ENCODE measurements at places on chromosomes 12 and 14.

- no peak for DNase-seq
These were observed 67.6 kb downstream of the KIF21A start for GRCh38 chr12:39375206-39375808.

DNA sequence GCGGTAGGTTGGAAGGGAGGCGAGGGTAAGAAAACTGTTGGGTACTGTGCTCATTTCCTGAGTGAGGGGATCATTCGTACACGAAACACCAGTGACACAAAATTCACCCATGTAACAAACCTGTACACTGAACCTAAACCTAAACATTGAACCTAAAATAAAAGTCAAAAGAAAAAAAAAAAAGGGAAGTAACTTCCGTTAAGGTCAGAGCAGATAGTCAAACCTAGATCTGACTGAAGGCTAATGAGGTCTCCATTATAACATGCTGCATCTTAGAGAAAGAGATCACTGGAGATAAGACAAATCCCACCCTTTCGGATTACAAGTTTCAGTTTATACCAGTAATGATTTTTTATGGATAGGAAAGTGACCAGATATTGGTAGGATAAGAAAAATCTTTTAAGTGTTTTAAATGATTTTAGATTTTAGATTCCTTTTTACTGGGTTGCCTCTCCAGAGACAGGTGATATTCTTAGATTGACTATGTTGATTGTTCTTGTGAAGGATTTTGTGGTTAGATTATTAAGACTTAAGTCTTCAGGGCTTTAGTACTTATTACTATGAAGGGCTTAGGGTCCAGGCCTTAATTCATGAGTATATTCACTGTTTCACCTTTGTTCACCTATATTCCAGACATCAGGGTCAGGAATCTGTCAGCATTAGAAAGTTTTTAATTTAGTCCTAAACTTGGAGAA is 11.2 kb upstream of the NCKAP1L start:
- no peak for DNase-seq

- DNase-seq = no peak
These were observed 10.1 kb upstream of the TINF2 start for GRCh38 chr14:24252289-24253124.

DNA sequence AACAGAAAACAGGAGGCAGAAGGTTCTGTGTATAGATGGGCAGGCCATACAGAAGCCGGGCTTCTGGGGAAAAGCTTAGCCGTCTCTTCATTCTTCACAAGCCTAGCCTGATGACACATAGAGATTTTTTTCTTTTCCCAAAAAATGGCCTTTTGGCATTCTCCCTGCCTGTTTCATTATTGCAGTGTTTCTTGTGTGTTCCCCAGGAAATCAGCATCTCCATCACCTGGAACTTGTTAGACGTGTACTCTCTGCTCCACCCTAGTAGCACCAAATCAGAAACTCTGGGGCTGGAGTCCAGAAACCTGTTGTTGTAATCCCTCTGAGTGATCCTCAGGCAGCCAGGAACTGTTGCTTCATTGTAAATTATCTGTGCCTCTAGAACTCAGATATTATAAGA is 388.1 kb downstream of the CCDC91 start:
- DNase-seq = no peak

GRCh38 chr12:28036940-28037339 is 64.4 kb upstream of the PTHLH start:
- no peak for DNase-seq

DNA sequence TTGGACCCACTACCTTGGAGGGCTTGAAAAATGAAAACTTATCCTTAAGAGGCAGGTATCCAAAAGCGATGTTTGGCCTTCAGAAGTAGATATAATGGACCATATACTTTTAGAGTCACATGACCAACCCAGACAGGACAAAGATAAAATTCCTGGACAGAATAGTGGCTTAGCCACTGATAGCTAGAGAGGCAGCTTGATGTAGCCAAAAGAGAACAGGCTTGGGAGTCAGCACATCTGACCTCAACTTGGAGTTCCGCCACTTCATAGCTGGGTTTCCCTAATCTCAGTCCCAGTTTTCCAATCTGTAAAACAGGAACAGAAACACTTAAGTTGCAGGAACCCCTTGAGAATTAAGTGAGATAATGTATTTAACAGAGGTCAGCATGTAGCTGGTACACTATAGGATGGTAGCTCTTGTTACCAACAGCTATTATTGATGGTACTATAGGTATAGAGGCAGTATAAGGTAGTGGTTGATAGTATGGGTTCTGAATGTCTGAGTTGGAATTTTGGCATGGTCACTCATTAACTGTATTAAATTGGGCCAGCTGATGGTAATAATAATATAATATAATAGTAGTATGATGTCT is 63.2 kb upstream of the USP44 start:
- no peak for DNase-seq

- DNase-seq = no peak
These were observed 118.7 kb upstream of the TMCC3 start for GRCh38 chr12:94769047-94769420.

- no peak for DNase-seq
These were observed 26.9 kb downstream of the GSTZ1 start for GRCh38 chr14:77347751-77348150.

DNA sequence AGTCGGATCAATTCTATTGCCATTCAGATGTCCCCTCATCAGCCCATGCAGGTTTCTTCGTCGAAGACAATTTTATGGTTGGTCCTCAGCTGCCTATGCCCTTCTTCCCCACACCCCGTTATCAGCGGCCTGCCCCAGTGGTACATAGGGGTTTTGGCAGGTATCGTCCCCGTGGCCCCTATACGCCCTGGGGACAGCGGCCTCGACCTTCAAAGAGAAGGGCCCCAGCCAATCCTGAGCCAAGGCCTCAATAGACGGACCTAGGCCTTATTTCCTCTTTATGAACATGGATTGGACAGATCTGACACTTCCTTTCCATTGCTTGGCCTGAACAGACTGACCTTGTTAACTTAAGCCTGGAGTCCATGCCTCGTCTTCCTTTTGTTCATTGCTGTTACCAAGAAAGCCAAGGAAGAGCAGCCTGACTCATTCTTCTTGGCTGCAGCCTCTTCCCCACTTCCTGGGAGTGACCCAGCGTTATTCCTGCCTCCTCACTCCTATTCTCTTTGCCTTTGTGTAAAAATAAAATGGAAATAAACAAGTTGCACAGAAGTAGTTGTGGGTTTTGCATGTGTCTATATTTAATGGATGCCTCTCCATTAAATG is 156.5 kb upstream of the AMIGO2 start:
- no peak for DNase-seq

DNA sequence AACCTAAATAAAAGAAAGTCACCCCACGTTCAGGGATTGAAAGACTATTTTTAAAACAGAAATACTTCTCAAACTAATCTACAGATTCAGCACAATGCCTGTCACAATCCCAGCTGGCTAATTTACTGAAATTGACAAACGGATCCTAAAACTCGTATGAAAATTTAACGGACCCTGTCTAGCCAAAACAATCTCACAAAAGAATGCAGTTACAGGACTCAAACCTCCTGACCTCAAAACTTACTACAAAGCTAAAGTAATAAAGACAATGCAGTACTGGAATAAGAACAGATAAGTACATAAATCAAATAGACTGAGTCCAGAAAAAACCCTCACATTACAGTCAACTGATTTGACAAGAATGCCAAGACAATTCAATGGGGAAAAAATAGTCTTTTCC is 48.8 kb downstream of the IPO8 start:
- DNase-seq = no peak

DNA sequence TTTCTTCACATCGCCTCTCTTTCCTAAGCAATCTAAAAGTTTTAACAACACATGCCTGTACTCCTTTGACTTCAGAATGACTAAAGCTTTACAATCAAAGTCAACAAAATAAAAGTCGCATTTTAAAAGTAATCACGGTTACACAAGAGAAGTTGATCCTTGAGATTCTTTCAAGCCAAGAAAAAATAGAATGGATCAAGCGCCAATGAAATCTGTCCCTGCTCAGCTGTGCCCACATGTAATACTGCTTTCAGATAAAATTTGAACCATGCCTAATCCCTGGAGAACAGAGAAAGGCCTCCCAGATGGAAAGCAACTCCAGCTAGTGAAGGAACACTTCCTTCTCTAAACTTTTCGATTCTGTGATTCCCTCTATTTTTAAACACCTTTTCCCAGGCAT is 113.1 kb downstream of the FBXL14 start:
- no peak for DNase-seq

- DNase-seq = no peak
These were observed 64.2 kb upstream of the TMCC3 start for GRCh38 chr12:94714378-94715114.

DNA sequence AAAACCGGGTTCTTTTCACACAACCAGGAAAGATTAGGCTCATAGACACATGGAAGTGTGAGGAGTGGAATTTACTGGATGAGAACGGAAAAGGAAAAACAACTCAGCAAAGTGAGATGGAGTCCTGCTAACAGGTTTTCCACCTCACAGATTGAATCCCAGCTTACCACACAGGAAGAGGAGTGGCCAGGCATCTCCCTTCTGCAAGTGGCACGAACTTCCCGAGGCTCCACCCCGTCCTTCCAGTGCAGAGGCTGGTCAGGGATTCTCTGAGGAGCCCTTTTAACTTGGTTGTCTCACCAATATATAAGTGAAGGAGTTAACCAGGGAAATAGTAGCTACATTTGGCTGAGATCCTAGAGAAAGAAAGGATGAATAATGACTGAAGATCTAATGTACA is 102.8 kb downstream of the SCAF11 start:
- DNase-seq = no peak

GRCh38 chr12:26121323-26122060 is 3.3 kb downstream of the BHLHE41 start:
- DNase-seq = no peak

DNA sequence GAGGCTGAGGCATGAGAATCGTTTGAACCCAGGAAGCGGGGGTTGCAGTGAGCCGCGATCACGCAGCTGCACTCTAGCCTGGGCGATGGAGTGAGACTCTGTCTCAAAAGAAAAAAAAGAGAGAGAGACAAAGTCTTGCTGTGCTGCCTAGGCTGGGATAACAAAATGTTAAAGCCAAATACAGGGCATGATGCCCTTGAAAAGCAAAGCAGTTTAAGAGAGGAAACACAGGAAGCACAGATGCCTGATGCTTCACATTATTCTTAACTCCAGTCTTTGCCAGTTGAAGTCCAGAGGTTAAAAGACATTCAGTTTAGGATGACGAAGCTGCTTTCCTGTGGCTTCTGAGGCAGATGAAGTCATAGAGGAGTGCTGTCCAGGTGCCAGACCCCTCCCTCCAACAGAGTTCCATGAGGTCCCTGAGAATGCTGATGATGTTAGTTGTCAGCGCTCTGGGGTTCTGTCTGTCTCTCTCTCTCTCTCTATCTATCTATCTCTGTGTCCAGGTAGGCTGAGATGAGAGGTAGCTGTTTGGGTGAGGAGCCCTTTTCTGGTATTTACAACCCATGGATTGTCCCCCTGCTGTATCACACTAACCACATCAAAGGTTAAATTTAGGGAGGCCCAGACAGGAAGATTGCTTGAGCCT is 4.9 kb upstream of the MRPL52 start:
- DNase-seq = peak; percentile 71

DNA sequence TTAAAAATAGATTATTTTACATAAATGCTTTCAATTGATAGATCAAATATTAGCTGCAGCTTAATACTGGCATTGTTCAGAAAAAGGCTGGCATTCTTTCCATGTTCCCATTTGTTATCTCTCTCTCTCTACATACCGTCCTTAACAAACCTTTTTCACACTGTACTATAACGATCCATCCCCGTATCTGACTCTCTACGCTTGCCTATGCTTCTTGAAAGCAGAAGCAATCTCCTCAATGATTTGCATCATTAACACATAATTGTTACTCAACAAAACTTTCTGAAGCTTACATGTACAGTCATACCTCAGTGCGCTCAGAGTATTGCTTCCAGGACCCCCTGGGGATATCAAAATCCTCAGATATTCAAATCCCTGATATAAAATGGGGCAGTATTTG is 89.7 kb downstream of the TMTC1 start:
- DNase-seq = no peak

DNA sequence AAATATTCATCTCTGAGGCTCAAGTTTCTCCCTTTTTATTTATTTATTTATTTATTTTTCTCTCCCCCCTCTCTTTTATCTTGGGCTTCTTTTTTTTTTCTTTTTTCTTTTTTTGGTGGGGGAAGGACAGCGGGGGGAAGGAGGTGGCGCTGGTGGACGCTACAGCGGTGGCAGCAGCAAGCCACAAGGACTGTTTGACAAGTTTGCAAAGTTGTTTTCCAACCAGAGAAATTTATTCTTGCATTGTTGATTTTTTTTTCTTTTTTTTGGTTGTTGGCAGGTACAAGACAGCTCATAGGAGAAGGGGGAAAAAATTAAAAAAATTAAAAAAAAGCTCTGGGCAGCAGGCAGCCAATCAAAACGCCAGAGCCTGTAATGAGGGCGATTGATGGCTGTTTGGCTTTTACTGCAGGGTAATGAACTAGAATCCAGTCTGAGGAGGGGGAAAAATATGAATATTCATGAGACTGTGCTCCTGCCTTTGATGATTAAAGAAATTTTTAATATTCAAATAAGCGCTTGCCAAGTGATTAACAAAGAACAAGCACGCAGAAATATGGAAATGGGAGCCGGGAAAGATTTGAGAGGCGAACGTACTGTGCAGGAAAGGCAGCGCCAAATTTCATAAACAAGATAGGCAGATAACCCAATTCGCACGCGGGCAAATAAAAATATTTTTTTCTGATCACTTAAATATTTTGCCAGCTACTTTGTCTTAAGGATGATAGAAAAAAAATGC is 36.2 kb downstream of the BCL11B start:
- no peak for DNase-seq

GRCh38 chr14:105220699-105221597 is 27.4 kb upstream of the BTBD6 start:
- DNase-seq = no peak

DNA sequence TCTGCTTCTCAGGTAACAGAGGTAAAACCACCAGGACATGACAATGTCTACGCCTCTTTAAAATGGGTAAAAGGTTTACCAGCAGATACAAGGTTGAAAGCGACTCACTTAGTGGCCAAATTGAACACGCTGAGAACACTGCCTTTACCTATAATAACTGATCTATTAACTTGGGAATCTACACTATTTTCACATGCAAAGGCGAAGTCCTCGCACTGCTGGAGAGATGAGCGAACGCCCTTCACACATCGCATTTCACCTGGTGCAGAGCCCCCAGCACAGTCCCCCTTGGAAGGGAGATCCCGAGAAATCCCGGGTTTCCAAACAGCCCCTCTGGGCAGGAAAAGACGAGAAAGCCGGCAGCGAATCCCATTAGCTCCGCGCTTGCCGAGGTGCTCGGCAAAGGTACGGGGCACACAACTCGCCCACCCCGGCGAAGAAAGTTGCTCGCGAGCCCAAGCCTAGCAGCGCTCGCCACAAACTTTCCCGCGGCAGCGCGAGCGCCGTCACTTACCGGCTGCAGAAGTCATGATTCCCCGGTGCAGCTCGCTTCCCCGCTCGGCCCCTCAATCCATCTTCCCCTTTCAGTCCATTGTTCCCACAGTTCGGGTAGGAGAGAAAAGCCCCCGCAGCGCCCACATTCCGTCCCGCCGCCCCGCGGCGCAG is 423 bp downstream of the FGD6 start:
- DNase-seq = no peak

DNA sequence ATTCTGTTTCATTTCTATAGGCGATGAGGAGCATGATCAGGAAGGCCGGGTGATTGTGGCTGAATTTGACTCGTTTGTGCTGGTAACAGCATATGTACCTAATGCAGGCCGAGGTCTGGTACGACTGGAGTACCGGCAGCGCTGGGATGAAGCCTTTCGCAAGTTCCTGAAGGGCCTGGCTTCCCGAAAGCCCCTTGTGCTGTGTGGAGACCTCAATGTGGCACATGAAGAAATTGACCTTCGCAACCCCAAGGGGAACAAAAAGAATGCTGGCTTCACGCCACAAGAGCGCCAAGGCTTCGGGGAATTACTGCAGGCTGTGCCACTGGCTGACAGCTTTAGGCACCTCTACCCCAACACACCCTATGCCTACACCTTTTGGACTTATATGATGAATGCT is 1.9 kb downstream of the APEX1 start:
- no peak for DNase-seq
